ENCODE measurements at places on chromosomes 3 and 15.

- peak; percentile 17 for DNase-seq
These were observed 48.9 kb upstream of the RBP1 start for GRCh38 chr3:139588450-139588849.

GRCh38 chr15:85854345-85855097 lies 59.8 kb upstream of the KLHL25 start:
- DNase-seq: no peak

- DNase-seq: no peak
These were observed 13.9 kb downstream of the CPNE9 start for GRCh38 chr3:9717563-9717962.

- DNase-seq: no peak
These were observed 87.9 kb downstream of the ZNF609 start for GRCh38 chr15:64548235-64548634.

GRCh38 chr3:24375947-24376384 lies 118.7 kb downstream of the THRB start:
- no peak for DNase-seq

DNA sequence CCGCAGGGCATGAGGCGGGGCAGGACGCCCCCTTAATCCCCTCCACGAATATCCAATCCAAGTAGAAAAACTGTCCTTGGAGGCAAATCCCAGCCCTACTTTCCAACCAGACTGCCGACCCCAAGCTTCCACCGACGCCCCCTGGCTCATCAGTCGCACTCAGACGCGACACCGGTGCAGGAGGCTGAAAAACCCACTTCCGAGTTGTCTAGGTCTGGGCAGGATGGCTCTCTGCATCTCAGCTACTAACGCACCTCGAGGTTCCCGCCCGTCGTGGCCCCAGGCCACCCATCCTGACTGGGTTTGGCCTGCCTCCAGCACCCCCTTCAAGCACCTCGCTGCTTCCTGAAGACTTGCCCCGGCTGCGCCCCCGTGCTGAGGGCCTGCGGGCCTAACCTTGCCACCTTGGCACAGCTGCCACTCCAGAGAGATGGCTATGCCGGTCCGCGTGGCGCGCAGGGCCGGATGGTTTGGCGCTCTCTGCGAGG lies 15.5 kb downstream of the RGMA start:
- DNase-seq: no peak

GRCh38 chr15:58992181-58992580 lies 4.7 kb downstream of the RNF111 start:
- DNase-seq: no peak

GRCh38 chr3:5239602-5240001 lies 52.1 kb downstream of the EDEM1 start:
- DNase-seq: no peak

DNA sequence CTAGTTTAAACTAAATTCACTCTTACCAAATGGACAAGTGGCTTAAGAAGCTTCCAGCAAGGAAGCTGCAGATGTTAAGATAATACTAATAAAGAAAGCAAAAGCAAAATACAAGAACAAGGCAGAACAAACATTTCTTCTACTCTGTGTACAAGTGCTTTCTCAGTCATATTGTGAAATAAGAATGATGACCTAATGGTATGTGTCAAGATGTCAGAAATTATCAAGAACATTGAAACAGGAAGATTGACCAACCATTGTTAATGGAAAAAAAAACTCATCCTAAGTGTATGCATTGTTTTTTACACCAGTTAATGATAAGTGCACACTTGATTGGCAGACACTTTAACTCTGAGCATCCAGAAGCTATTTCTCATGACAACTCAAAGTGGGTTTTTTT lies 65.4 kb upstream of the P2RY1 start:
- DNase-seq: no peak

DNA sequence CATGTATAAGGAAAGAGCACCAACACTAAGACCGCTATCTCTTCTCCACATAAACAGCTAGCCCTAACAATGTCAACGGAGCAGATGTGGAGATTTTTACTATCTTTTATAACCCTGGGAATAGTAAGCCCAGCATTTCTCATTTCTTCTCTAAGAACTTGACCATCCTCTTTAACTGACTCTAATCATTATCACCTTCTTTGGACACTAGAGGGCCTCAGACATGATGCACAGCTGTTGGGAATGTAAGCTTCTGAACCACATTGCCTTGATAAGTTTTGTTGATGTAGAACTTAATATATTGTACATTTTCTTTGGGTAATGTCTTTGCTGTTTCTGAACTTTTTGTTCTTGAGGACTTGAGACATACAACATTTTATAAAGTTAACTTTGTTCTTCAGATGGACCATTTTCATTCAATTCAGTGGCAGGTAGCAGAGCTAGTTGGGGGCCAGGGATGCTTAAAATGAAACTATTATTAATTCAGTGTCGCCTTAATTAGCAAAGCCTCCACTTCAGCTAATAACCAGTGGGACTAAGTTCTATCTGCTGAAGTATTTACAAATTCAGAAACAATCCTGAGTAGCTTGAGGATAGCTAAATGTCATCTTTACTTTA lies 9.6 kb upstream of the TAGLN3 start:
- peak; percentile 37 for DNase-seq

DNA sequence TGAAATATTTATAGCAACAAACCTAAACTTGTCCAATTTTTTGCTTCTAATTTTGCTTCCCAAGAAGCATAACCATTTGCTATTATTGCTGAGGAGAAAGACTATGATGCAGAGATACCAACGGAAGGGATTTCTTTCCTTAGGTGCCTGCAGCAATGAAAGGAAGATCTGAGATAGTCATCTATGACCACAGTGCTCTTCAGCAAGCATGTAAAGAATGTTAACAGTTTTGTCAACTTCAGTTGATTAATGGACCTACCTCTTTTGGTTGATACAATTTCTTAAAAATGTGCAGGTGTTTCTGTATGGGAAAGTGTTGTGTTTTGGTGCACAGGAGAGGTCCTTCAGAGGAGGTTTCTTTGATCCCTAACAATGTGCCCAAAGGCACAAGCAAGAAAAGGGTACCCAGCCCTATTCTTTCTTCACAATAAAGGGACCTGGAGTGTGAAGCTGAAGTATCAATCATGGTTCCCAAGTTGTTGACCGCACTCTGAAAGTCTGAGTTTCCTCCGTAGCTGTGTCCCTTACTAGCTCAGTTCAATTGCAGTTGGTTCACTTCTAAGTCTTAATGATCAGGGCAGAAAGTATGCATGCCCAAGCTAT lies 307.7 kb upstream of the KCNH8 start:
- DNase-seq: no peak

- peak; percentile 34 for DNase-seq
These were observed 461.9 kb upstream of the ONECUT1 start for GRCh38 chr15:53251996-53252395.

GRCh38 chr3:112376241-112376911 lies 43.4 kb downstream of the CD200 start:
- DNase-seq: no peak

- DNase-seq: no peak
These were observed 16.5 kb upstream of the PLOD2 start for GRCh38 chr3:146177519-146177918.

All from DMS153 (cell line).